ENCODE measurements at places on chromosomes 7 and 10. TPM values are rescaled to one million over a fixed set of nuclear protein-coding genes. Genes with fewer than 3 reads are reported as not detected.

DNA sequence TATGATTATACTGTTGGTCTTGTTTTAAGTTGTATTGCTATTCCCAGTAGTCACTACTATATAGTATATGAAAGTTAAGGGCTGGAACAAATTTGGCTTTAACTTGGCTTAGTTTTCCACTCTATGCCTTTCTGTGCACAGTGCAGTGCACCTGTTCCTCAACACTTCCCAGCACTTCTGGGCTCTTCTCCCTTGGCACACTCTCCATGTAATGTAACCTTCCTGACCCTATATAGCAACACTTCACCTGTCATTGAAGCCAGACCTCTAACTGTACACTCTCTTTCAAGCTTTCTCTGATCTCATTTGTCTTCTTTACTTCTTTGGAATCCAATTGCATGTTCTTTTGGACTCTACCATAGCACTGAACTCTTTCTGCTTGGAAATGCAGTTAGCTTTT, 83.9 kb upstream of the SMIM30 start:
- DNase-seq, result no peak

DNA sequence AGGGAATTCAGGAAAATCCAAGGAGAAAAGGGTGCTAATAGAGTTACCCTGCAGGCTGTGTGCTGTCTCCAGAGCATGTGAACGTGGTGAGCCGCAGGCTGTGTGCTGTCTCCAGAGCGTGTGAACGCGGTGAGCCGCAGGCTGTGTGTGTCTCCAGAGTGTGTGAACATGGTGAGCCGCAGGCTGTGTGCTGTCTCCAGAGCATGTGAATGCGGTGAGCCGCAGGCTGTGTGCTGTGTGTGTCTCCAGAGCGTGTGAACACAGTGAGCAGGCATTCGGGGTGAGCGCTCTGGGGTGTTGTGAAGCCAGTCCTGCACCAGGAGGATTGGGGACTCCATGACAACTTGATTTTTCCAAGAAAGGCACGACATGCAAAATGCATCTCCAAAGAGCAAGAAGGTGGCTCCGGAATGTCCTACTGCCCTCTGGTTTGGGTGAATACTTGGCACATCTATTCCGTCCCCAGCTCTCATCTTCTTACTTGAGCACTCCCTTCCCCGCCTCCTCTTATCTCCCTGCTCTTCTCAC, 407.9 kb upstream of the SHH start:
- no peak for DNase-seq

GRCh38 chr10:129760416-129760815, 203.7 kb downstream of the EBF3 start:
- no peak for DNase-seq

DNA sequence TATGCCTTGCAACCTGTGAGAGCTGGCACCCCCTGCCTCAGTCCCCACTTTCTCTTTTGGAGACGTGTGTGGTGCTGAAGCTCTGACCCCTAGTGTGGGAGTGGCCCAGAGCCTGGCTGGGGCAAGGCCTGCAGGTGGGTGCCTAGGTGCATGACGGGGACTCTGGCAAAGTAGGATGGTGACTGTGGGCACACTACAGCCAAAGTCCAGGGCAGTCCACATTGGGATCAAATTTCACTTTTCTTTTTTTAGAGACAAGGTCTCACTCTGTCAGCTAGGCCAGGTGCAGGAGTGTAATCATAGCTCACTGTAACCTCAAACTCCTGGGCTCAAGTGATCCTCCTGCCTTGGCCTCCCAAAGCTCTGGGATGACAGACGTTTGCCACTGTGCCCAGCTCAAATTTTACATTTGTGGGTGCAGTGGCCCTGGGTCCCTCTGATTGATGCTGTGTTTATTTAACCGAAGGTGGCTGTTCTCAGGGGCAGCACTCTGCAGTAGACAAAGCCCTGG, 52.3 kb downstream of the NEURL1 start:
- no peak for DNase-seq

DNA sequence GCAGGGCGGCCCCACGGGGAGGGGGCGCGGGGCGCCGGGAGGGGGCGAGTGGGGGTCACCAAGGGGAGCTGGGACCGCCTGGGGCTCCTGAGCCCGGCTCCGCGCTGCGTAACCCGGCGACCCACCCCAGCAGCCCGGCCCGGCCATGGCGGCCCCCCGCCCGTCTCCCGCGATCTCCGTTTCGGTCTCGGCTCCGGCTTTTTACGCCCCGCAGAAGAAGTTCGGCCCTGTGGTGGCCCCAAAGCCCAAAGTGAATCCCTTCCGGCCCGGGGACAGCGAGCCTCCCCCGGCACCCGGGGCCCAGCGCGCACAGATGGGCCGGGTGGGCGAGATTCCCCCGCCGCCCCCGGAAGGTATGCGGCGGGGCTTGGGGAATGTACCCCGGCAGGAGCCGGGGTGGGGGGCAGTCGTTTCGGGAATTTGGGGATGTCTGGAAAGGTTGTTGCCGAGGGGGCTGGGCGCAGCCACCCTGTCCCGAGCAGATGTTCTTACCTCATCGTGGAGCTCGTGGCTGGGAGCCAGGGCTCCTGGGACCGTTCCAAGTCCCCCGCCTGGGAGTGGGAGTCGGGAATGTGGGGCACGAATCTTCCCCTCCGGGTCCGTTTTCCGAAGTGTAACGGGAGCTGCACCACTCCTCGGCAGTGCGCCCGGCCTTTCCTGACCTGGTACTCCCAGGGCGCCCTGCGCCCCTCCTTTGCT, 431 bp downstream of the ZYX start:
- peak; percentile 91 for DNase-seq

GRCh38 chr10:133453516-133454203, at the start of gene SCART1:
Gene SCART1 (plus strand): TSS chr10:133453945. CDS start chr10:133453998, 53 bp downstream.
- no peak for DNase-seq

- no peak for DNase-seq
Measured at GRCh38 chr10:87979847-87980246, 116.4 kb downstream of the PTEN start.

DNA sequence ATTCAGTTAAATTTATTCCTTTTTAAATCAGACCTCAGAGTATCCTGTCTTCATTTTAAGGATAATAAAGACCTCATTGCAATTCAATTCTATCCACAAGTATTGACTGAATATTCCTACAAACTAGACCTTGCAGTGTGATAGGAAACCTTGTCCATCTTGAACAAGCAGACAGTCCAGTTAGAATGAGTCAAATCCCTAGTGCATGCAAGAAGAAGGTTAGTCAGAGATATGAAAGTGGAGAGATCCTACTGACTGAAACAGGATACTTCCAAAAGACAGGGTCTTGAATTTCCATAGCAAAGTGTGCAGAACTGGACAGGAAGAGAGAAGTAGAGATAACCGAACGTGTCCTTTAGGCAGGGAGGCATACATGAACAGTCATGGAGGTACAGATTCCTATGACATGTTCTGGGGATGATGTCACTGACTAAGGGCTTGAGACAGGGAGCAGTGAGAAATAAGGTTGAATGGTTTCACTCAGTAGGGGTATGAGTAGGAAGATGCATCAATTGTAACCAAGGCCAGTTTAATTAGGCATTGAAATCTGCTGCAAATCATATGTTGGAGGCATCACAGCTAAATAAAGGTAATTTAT, 45.2 kb downstream of the PPP1R3A start:
- DNase-seq, result no peak

DNA sequence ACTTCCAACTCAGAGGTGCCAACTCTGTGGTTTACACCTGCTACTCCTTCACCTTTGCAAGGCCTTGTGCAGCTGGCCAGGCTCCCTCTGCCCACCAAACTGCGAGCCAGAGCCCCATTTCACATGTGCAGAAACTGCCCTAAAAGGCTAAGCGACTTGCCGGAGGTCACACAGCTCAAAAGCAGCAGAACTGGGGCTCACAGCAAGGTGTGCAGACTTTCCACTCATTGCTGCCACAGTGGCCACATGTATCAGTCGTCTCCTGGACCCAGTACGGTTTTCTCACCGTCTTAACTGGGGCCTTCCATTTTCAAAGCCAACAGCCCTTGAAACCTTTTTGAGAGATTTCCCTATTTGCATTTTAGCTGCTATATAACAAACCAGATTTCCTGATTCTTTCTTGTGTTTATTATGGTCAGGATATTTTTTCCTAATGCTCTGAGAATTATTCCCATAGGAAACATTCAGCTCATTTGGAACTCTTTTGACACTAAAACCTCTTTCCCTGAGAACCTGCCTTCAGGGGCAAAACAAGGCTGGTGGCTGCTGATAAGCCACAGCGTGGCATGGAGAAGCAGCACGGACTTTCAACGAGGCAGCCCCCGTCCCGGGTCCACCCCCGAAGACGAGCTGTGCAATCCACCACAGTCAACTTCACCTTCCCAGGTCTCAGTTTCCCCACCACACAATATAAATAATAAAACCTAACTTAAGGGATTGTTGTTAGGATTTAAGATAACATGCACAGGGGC, 29.9 kb downstream of the SORBS1 start:
- DNase-seq, result no peak

GRCh38 chr7:117737926-117738325, 135.3 kb downstream of the CTTNBP2 start:
- no peak for DNase-seq

GRCh38 chr10:52256832-52257691, 57.0 kb upstream of the DKK1 start:
- DNase-seq, result no peak

- no peak for DNase-seq
Measured at GRCh38 chr10:99895867-99896266, 113.4 kb downstream of the ABCC2 start.

ABCC2 gene
- 2.3 TPM for total RNA-seq

DNA sequence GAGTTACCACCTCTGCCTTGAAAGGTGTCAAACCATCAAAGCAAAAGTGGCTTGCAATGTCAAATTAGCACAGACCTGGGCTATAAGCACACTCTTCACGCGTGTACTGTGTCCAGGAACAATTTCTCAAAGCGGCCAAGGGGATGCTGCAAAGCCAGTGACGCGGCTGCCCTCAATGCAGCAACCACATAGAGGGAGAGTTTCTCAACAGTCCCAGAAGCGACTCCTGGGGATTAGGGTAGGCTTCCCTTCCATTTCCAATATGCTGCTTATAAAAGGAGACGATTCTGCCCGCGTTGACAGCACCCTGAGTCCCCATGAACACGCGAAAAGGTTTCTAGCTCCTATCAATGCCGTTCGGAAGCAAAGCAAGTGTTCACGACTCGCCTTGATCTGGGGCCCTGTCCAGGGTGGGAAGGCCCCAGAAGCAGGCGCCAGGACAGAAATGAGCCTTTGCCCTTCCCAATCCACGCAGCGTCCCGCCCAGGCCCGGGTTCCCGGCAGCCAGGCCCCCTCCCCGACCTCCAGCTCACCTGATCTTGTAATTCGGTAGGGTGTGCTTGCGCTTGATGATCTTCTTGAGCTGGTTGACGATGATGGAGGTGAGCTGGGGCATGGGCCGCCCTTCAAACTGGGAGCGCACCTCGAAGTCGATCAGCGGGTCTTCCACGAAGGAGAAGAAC, 1.3 kb downstream of the PDZD8 start:
- DNase-seq, result peak; percentile 61

- DNase-seq, result no peak
Measured at GRCh38 chr7:72053292-72053691, 358.8 kb downstream of the CALN1 start.

DNA sequence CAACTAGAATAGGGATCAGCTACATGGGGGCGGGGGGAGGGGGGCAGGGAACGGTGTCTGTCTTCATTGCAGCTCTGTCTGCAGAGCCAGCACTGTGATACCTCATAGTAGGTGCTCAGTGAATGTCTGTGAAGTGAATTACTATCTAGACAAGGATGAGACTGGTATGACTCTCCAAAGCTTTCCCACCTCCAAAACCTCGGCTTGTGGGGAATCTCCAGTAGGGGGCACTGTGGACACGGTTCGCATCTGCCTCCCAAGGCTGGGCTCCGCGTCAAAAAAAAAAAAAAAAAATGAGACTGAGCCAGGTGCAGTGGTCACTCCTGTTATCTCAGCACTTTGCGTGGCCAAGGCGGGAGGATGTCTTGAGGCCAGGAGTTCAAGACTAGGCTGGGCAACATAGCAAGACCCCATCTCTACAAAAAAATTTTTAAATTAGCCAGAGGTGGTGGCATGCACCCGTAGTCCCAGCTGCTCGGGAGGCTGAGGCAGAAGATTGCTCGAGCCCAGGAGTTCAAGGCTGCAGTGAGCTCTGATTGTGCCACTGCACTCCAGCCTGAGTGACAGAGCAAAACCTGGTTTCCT, 9.6 kb downstream of the TRIM56 start:
- no peak for DNase-seq

GRCh38 chr7:18513343-18513742, 17.8 kb downstream of the HDAC9 start:
- no peak for DNase-seq
